Stromal cell of bone marrow (primary cell): ENCODE measurements at places on chromosomes 3 and 15.

- no peak for DNase-seq
Observed at GRCh38 chr3:61606196-61606595, 44.8 kb downstream of the PTPRG start.

DNA sequence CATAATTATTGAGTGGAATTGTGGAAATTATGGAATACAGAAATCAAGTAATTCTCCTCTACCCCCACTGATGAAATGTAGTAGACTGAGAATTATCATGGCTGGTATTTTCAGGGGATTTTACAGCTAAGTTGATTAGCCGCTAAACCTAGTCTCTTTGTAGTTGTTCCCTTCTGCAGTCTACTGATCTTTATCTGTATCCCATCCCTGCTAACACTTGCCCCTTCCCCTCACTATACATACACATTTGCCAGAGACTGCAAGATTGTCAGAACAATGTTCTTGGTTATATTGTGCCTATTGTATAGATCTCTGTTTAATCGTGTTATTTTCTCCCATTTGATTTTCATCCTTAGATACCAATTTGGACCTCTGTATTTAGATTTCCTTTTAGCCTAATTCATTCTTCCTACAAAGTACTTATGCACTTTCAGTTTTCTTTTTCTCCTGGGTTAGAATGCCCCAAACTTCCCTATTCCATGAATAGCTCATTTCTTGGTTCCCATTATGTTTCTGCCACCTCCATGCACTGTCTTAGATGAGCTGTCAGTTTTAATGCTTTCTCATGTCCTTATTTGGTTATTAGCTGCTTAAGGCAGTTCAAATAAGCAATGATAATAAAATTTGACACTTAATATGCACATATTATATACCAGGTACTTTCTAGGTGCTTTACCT is 86.9 kb downstream of the CDIN1 start:
- no peak for DNase-seq

DNA sequence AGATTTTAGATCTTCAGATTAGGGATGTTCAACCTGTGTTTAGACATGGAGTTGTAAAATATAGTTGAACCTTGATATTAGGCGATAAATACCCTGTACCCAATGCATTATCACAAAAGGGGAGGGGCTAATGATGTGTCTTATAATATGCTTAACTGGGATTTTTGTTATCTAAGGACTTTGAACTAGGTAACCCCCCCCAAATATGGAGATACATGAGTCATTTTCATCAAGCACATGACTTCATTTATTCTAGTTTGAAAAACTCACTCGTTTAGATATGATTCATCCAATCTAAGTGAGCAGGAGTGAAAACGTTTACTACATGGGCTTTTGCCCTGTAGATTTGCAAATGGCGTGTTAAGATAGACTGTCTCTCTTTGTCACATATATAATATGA is 212.4 kb downstream of the IL5RA start:
- DNase-seq, result no peak

DNA sequence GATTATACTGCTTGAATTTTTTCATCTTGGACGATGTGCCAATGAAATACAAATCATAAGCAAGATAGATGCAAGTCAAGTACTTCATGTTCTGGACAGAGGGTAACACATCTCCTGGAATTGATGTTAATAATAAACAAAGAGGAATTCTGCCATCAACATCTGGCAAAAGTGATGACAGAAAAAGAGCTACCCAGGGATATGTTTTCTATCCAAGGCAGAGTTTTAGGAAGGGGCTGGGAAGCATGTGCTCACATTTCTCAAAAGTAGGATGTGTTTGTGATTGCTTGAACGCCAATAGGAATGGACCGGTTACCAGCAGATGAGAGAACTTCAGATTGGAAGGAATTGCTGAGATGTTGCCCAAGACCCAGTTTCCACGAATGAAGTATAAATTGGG is 242.6 kb upstream of the AGTR1 start:
- DNase-seq, result no peak

DNA sequence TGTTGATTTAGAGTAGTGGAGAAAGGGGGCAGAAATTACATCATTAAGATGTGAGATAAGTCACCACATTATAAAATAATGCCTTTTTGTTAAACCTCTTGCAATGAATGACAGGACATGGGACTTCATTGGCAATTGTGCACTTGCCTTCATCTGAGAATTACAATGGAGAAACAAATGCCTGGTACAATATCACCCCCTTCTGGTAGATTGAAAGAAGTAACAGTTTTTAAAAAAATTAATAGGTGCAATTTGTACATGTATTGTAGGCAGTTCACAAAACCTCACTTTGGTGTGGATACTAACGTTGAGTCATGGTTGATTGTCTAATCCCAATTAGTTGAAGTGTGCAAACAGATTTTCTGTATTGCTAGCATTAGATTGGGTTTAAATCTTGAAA is 4.6 kb upstream of the P2RY14 start:
- peak; percentile 46 for DNase-seq

- DNase-seq, result no peak
Observed at GRCh38 chr3:120276767-120277166, 8.3 kb downstream of the GPR156 start.

- DNase-seq, result peak; percentile 14
Observed at GRCh38 chr3:67790043-67790442, 135.6 kb upstream of the SUCLG2 start.

DNA sequence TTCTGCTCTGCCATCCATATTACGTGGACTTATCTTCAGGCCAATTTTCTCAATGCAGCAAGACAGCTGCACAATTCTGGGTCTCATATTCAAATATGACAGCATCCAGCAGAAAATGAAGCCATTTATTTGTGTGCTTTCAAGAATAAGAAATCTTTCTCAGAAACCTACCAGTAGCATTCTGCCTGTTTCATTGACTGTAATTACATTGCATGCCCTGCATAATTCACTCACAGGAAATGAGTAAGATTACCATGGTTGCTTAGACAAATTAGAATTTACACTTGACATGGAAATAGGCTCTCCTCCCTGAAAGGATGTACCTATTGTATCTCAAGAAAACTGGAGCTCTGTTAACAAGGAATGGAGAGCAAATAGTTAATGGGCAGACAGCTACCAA is 346.6 kb upstream of the DCBLD2 start:
- no peak for DNase-seq

- DNase-seq, result no peak
Observed at GRCh38 chr15:47378527-47378926, 338.8 kb upstream of the SEMA6D start.

DNA sequence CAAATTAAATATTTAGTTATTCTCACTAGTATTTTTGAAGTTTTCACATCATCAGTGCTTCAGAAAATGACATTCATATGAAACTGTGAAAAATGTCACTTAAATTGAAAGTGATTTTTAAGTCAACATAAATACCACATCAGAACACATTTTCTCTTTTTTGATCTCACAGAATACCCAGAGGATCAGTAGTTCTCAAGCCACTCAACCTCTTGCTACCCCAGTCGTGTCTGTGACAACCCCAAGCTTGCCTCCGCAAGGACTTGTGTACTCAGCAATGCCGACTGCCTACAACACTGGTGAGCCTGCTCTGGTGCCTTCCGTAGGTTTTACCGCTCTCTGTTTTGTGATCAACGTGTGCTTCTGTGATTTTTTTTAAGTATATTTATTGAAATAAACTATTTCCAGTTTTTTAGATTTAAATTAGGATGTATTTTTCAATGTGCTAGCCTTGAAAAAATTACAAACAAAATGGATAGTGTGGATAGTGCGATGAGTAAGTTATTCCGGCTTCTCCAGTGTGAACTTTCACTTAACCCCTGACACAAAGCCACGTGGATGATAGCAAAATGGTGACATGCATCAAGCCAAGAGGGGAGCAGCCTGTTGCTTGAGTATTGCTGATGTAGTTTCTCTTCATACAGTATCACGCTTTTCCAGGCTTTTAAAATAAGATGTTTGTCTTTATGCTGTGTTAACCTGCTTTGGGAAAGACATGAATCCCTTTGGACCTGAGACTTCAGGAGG is 26.5 kb downstream of the LYSMD4 start:
- no peak for DNase-seq

DNA sequence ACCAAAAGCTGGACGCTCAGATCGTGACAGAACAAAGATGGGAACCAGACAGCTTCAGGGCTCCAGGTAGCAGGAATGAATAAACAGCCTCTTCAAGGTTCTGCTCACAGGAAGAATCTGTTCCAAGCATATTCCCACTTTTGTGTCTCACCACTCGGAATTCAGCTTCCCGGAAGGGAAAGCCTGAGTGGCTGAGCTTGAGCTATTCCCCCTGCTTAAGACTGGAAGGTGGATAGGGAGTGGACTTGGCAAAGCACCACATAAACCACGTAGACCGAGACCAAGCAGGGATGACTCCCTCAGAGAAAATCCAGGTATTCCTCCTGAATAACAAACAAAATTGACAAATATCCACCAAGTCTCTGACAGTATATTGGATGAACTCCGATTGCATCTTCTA is 180.2 kb upstream of the NR2F2 start:
- DNase-seq, result no peak

- peak; percentile 53 for DNase-seq
Observed at GRCh38 chr3:24545887-24546286, 51.2 kb upstream of the THRB start.

DNA sequence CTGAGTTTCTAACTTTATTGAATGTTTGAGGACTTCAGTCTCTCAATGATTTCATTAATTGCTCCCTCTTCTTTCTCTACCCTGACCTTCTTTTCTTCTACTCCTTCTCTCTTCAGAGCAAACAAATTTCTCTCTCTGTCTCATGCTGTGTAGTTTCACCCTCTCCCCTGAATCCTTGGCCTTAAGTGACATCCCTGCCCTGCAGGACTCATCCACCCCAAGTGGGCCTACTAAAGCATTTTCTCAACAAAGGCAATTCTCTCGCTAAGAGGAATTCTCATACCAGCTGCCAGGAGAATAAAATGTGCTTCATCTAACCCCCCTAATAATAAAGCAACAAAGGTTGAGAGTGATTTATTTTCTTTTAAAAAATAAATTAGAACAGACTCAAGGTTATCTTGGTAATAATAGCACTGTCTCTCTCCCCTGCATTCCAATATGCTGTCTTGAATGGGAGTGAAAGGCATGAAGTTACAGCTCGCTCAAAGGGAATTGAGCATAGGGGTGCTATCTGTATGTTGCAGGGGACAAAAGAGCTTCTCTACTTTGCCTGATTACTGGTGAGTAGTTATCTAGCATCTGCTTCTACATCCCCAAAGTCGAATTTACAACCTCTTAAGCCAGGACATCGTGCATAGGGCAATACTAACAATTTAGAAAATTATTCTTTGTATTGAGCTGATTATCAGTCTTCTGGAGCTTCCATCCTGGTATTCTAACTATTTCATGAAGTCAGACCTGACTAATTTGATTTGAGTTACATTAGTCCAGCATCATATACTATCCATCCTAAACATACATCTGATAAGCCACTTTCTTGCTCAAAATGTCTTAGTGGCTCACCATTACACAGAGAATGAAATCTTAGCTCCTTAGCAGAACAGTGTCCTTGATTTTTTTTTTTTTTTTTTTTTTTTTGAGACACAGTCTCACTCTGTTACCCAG is 76.9 kb upstream of the DNAJC19 start:
- DNase-seq, result no peak

DNA sequence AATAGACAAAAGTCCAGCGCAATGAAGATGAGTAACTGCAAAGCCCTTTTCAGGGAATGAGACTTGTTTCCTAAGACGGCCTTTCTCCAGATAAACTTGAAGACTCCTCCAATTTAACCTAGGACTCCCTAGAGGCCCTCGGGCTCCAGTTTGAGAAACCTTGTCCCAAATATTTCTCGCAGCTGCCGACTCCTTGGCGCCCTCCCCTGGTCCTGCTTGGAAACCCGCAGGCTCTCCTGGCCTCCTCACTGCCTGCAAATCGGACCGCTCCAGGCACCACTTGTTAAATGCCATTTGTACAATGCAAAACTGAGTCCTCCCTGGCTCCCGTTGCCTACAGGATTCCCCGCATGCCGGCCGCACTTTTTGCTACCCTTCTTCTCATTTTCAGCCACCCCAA is 36.8 kb downstream of the MUC4 start:
- peak; percentile 11 for DNase-seq

DNA sequence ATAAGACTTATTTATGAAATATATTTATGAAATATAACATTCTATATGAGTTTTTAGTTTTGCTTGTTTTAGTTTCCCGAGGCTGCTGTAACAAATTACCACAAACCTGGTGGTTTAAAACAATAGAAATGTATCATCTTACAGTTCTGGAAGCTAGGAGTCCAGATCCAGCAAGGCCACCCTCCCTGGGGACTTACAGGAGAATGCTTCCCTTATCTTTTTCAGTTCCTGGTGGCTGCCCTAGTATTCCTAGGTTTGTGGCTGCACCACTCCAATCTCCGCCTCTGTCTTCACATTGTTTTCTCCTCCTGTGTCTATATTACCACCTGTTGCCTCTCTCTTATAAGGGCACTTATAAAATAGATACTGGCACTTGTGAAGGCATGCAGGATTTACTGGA is 877.8 kb downstream of the TUSC7 start:
- no peak for DNase-seq

GRCh38 chr3:126181398-126181725 is 976 bp upstream of the ALDH1L1 start:
- no peak for DNase-seq

- DNase-seq, result no peak
Observed at GRCh38 chr3:43894176-43895049, 203.7 kb downstream of the ABHD5 start.

- DNase-seq, result no peak
Observed at GRCh38 chr3:178584722-178585380, 48.6 kb downstream of the KCNMB2 start.

DNA sequence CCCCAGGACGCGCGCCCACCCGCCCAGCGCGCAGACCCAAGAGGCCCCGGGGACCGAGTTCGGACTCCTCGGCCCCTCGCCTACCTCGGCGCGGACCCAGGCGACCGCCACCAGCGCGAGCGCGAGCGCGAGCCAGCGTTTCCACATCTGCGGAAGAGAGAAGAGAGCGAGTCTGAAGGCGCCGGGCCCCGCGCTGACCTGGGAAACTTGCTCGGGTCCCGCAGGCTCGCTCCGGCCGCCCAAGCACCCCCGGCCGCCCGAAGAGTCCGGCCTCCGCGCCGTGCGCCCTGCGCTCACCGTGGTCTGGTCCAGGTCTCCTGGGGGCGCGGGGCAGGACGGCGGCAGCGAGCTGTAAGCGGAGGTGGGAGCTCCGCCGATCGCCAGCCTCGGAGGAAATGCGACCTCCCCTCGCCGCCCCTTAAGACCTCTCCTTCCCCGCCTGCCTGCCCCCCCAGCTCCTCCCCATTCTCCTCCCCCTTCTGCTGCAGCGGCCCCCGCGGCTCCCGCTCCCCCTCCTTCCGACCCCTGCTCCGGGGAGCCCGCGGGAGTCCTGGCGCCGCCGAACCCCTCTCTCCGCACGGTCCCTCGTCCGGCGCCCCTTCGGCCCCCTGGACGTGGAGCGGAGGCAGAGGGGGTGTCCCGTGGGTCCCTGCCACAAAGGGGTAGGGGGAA is at the start of gene FSTL1:
Gene FSTL1 (minus strand): TSS at position 393 of the 672 bp plus-strand sequence. CDS start 246 bp downstream, at position 147.
- no peak for DNase-seq

- no peak for DNase-seq
Observed at GRCh38 chr3:11226042-11226370, 46.2 kb upstream of the ATG7 start.

- no peak for DNase-seq
Observed at GRCh38 chr3:64010199-64010598, 13.1 kb downstream of the PSMD6 start.
